ENCODE measurements at places on chromosomes 3 and 15.
A peak's percentile ranks its signal among the peaks of the same experiment; 100 is the strongest.

GRCh38 chr3:63450023-63450422 is 171.9 kb downstream of the SYNPR start:
- DNase-seq = no peak

DNA sequence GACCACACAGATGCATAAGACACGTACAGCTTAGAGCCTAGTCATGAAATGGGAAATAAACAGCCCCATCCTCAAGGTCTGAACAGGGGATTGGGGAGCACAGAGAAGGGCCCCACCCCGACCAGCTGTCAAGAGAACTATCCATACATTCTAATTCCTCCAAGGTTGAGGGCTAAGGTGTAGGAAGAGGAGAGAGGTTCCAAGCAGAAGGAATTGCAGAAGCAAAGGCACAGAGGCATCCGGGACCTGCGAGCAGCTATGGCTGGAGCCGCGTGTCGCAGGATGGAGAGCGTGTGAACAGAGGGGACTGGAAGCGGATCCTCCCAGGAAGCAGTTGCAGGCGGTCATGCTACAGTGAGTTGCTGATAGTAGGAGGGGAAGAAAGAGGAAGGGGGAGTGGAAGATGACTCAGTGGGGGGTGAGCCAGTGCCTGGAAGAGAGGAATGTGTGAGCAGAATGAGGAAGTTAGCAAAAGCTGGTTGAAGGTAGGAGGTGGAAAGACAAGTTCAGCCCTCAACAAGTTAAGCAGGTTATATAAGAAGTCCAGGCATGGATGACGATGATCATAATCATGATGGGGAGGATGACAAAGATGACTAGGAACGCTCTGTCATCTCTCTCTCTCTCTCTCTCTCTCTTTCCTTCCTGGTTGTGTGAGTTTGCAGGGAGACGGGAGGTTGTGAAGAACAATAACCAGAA is 89.7 kb downstream of the LIPC start:
- peak; percentile 36 for DNase-seq

DNA sequence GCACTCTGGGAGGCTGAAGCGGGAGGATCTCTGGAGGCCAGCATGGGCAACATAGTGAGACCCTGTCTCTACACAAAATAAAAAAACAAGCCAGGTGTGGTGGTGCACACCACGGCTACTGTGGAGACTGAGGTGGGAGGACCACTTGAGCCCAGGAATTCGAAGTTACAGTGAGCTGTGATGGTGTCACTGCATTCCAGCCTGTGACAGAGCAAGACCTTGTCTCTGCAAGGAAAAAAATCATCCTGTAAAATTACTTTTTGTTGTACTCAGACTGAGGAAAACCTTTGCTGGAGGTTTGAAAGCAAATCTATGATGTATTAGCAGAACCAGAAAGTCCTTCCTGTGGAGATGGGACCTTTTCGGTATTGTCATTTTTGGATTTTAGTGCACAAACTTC is 63.3 kb downstream of the ATP1B3 start:
- DNase-seq = no peak

- DNase-seq = no peak
Observed at GRCh38 chr3:13414040-13414729, 5.9 kb downstream of the NUP210 start.

GRCh38 chr3:66609660-66610561 is 109.1 kb upstream of the LRIG1 start:
- DNase-seq = peak; percentile 15

DNA sequence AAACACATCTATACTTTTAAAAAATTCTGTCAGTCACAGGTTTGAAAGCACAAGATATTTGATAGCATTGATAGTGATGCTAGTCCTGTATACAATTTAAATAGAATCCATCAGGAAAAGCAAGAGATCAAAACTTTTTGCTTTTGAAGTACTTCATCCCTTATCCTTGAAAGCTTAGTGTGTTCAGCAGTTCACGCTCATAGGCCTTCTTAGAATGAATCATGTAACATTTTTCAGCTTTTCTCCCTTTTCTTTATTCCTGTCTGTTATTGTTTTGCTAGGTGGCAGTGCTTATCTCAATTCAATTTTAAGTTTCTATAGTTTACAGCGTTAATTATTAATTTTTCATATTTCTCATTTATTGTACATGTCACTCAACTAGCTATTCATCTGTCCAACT is 69.1 kb downstream of the FGF7 start:
- peak; percentile 11 for DNase-seq

- peak; percentile 11 for DNase-seq
Observed at GRCh38 chr3:55796533-55796932, 309.4 kb upstream of the WNT5A start.

GRCh38 chr15:73575636-73576247 is 57.4 kb downstream of the NPTN start:
- DNase-seq = no peak

- DNase-seq = no peak
Observed at GRCh38 chr3:153980252-153980590, 141.0 kb upstream of the ARHGEF26 start.

GRCh38 chr3:123686251-123686650 is 101.4 kb upstream of the HACD2 start:
- DNase-seq = no peak

DNA sequence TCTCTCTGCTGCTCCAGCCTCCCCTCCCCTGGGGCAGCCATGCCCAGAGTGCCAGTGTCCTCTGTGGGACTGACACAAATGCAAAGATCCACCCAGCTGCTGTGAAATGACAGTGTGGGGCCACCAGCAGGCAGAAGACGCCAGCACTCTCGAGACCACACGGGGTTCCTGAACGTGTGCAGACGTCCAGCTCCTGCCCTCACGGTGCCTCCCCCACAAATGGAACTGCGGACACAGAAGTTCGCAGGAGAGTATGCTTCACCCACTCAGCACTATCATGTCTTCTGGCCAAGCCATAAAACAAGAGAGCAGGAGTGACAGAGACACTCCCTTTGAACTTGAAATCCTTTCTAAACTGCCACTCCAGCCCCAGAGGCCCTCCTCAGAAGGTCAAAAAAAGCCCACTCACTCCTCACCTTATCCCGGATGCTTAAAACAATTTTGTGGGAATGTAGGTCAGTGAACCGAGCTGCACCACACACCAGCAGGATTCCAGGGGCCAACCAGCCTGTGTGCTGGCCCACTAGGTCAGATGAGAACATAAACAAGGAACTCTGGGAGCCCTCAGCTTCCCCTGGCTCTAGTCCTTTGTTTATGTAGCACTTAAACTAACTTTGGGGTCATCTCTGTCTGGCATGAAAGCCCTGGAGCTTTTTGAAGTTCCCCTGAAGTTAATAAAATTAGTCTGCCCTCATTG is 112.6 kb downstream of the DNAJB8 start:
- DNase-seq = peak; percentile 46

DNA sequence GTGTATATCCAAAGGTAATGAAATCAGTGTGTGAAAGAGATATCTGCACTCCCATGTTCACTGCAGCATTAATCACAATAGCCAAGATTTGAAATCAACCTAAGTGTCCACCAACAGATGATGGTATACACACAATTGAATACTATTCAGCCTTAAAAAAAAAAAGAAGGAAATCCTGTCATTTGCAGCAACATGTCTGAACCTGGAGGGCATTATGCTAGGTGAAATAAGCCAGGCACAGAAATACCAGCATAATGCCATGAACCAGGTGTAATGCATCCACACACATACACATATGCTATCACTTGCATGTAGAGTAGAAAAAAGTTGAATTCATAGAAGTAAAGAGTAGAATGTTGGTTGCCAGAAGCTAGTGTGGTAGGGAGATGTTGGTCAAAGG is 18.4 kb upstream of the NR1I2 start:
- no peak for DNase-seq

- DNase-seq = peak; percentile 61
Observed at GRCh38 chr3:70471464-70472342, 159.3 kb upstream of the MDFIC2 start.

DNA sequence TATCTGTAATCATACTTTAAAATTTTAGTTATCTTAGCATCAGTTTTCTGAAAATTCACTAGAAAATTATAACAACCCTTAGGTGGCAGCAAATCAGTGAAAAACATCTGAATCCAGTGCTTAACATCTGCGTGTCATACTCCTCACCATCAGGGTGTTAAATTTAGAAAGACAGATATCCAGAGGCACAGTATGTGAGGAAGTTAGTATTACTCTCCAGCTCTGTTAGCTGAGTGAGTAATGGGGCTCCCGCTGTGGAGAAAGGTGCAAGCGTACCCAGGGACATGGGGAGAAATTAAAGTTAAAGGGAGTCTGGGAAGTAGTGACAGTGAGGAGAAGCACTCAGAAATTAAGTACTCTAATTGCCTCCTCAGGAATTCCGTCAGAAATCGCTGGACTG is 50.9 kb downstream of the CEP63 start:
- DNase-seq = no peak

GRCh38 chr15:76938752-76939151 is 7.2 kb downstream of the RCN2 start:
- no peak for DNase-seq

DNA sequence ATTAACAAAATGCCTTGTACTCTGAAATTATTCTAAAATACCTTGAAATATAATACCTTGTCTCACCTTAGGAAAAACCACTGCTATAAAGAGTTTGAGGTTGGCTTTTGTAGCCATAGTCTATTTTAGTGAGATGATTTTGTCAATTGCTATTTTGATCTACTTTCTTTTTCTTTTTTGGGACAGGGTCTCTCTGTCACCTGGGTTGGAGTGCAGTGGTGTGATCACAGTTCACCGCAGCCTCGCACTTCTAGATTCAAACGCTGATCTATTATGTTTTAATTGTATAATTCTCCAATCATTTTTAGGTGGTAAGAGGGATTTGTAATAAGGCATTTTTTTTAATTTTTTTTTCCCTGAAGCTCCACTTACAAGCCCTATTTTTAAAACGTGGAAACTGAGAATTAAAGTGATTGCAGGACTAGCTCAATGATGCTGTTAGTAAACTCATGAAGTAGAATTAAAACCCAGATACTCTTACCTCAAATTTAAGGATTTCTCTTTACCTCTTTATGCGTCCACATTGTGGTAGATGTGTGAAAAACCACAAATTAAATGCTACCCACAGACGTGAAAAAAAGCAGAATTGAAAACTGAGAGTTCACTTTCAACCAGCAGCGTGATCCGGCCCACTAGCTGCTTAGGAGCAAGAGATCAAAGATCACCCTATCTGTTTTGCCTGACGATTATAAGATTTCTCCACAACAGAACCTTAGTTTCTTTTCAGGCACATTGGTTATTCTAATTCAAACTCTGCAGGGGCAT is 384.2 kb downstream of the CGGBP1 start:
- no peak for DNase-seq

GRCh38 chr3:15933439-15934139 is 135.8 kb upstream of the ANKRD28 start:
- DNase-seq = peak; percentile 46

GRCh38 chr3:195094191-195094921 is 176.6 kb downstream of the XXYLT1 start:
- peak; percentile 34 for DNase-seq

- no peak for DNase-seq
Observed at GRCh38 chr15:50246631-50247030, 18.9 kb downstream of the HDC start.

DNA sequence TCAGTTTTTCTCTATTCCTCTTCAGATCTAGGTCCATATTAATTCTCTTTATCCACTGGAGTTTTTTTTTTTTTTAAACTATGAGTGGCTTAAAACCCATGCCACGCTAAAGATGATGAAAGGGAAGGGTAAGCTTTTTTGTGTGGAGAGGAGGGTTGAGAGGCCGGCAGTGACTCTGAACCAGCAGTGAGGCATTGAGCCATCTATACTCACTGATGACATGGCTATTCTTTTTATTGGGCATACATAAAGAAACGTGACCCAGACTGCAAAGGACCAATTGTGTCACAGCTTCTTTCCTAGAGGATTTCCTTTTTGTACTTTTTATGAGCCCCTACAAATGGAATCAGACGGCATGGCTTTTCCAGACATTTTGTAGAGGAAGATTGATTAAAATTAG is 662.2 kb downstream of the AGBL1 start:
- DNase-seq = no peak

- DNase-seq = no peak
Observed at GRCh38 chr3:123411340-123412040, 37.4 kb downstream of the ADCY5 start.

GRCh38 chr3:24385012-24385615 is 109.5 kb downstream of the THRB start:
- no peak for DNase-seq

DNA sequence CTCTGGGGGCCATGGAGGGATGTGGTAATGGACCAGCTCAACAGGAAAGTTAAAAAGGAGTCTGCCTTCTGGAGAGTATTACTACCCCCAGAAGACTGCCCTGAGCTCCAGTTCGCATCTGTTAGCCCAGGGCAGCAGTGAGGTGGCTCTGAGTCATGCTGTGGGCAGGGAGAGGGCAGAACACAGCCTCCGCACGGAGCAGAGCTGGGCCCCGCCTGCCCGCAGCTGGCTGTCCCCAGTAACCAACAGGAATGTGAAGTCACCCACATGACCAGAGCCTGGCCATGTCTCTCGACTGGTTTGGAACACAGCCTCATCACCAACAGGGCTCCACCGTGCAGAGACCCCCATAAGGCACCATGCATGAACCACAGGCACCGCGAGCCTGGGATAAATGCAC is 62.1 kb downstream of the CYFIP1 start:
- peak; percentile 4 for DNase-seq

GRCh38 chr3:140258222-140258724 is 323.3 kb downstream of the CLSTN2 start:
- no peak for DNase-seq

- DNase-seq = no peak
Observed at GRCh38 chr3:136937851-136938250, 19.9 kb upstream of the IL20RB start.

GRCh38 chr3:80099559-80100066 is 331.8 kb upstream of the ROBO1 start:
- no peak for DNase-seq

GRCh38 chr3:9912294-9912935 is 4.5 kb upstream of the IL17RC start:
- DNase-seq = peak; percentile 35

- no peak for DNase-seq
Observed at GRCh38 chr3:127409421-127410136, 121.7 kb upstream of the PRR20G start.

DNA sequence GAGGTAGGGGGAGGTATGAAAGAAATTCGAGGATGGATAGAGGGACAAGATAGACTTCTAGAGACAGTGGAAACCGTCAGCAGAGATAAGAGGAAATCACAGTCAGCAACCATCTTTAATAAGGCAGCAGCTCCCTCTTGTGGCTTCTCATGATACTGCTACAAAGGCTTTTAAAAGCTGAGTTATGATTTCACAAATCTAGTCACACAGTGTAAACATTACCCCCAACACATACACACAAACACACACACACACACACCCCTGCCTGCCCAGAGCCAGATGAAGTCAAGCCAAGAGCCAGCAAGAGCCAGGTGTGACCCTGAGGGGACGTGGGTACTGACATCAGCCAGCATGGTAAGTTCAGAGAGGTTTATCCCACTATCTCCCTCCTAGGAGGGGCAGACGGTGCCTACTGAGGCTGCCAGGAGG is 18.9 kb upstream of the TGM5 start:
- DNase-seq = peak; percentile 74

DNA sequence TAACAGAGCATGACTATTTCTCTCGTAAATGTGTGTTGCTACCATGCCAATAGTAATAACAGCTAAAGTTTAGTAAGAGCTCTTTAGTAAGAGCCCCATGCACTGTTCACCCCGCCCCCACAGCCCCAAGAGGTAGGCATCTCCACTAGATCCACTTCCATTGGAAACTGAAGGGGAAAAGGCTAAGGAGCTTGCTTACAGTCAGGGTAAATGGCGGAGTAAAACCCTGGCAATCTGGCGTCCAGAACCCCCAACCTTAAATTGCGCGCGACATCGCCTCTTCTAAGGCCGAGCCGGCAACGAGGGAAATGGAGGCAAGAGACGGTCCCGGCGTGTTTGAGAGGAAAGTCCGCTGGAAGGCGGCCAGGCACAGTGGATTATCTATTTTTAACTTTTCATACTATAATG is 654 bp upstream of the C3orf38 start:
- no peak for DNase-seq

All from adipocyte (in vitro differentiated cells).